ENCODE measurements at places on chromosomes 3 and 15.

GRCh38 chr3:151673974-151674373, 59.8 kb upstream of the AADACL2 start:
- DNase-seq = peak; percentile 9

- no peak for DNase-seq
Observed at GRCh38 chr3:176954517-176954916, 242.8 kb downstream of the TBL1XR1 start.

DNA sequence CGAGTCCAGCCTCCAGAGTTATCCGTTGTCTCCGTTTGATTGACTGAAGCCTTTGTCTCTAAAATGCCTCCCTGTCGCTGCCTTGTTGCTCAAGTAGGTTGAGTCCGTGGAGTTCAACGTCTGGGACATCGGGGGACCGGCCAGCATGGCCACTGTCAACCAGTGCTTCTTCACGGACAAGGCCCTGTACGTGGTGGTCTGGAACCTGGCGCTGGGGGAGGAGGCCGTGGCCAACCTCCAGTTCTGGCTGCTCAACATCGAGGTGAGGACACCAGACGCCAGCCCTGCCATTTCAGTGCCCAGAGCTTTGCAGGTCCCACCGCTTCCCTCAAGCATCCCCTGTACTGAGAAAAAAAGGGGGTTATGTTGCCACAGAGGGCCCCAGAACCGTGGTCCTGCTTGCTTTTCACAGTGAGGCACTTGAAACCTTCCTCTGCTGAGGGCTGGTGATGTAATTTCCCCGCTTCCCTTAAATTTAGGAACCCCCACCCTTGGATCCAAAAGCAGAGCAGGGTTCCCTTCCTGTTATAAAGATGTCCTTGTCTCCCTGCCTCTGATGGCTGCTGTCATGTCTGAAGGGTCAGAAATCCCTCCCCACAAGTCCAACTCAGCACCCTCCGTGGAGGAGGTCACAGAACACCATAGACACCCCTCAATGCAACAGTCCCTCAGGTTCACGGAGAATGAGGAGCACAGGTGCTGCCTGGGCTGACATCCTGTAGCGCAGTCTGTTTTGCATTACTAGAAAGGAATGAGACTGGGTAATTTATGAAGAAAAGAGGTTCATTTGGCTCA, 105.7 kb downstream of the LRRK1 start:
- DNase-seq = no peak

DNA sequence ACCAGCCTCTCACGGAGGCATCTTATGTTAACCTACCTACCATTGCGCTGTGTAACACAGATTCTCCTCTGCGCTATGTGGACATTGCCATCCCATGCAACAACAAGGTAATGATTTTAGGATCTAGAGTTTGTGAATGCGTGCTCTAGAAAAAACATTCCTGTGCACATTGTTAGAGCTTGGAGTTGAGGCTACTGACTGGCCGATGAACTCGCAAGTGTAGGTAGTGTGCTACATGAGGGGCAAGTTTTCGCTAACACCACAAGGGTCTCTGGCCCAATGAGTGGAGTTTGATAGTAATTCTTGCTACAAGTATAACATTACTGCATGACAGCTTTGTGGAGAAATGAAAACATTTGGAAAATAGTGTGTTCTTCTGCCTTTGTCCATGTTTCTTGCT, 4.4 kb downstream of the RPSA start:
- no peak for DNase-seq

GRCh38 chr3:27458929-27459328, 25.3 kb downstream of the SLC4A7 start:
- no peak for DNase-seq

- DNase-seq = peak; percentile 6
Observed at GRCh38 chr3:135965506-135966270, at the start of gene PPP2R3A. Gene PPP2R3A, plus strand, starts transcription at chr3:135965728. Its CDS starts 35,771 bp downstream, at chr3:136001499.

GRCh38 chr3:186239321-186239720, 122.7 kb downstream of the DGKG start:
- peak; percentile 38 for DNase-seq

- peak; percentile 85 for DNase-seq
Observed at GRCh38 chr3:195856410-195857084, 44.8 kb upstream of the MUC4 start.

DNA sequence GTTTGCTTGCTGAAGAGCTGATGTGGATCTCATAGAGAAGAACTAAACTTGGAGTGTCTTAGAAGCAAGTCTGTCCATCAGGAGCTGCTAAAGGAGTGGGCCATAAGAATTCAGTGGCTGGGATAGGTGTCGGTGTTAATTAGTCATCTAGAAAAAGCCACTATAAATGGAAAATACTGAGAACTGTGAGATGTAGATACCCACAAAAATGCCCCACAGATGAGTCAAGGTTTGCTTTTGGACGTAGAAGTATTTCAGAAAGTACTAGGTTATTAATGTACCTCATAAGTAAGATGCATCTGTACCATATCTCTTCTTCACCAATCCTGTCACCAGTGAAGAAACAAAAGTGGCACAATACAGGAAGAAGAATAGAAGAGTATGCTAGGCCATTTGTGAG, 530.9 kb upstream of the TGFBR2 start:
- no peak for DNase-seq

GRCh38 chr3:113537155-113537554, 4.8 kb downstream of the SIDT1 start:
- DNase-seq = no peak

GRCh38 chr15:92028389-92028724, 174.8 kb downstream of the SLCO3A1 start:
- DNase-seq = no peak

DNA sequence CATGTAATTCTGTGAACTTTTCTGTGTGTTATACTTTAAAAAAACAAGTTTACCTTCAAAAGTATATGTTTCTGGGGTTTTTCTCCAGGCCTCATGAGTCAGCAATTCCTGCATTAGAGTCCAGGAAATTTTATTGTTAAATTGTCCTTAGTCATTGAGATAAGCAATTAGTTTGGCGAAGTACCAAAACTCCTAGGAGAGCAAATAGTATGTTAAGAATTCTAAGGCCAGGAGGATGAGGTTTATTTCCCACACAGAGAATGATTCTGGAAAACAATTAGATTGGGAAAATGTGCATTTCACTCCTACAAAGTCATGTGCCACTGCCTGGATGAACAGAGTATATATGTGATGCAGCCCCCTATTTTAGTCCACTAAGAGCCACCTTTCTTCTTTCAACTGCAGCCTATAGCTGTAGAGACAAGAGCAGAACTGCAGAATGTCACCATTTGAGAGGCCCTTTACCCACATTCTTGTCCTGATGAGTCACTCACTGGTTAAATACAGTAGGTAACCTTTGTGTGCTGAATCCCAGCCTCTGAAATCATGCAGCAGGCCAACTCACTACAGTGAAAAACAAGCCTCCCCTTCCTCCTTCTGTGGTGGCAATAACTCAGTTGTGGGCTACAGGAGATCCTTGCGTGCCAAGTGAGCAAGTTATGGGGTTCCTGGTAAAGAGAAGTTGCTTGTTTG, 452.8 kb upstream of the THBS1 start:
- DNase-seq = peak; percentile 63
